ENCODE measurements at places on chromosomes 2 and 18. TPM values are rescaled to one million over a fixed set of nuclear protein-coding genes. Genes with fewer than 3 reads are reported as not detected.

GRCh38 chr18:76568731-76569130 lies 73.7 kb upstream of the ZNF516 start:
- no peaks in the 10 kb centered on the region for H3K36me3 ChIP-seq
- no peak overlapping the region for H3K4me3 ChIP-seq
- no peak for DNase-seq

GRCh38 chr2:233049194-233049761 lies 10.9 kb upstream of the INPP5D start:
- H3K4me3 ChIP-seq: no peak overlapping the region
- H3K36me3 ChIP-seq: no peaks in the 10 kb centered on the region
- H3K4me1 ChIP-seq: peaks cover 6% of the 10 kb centered on the region
- peak; percentile 22 for DNase-seq
- H3K27me3 ChIP-seq: peaks cover 2% of the 10 kb centered on the region
- H3K27ac ChIP-seq: no peak overlapping the region

The MRPL33 gene
- total RNA-seq: 84.2 TPM

GRCh38 chr18:13376841-13377351 lies 158.3 kb downstream of the LDLRAD4 start:
- H3K4me1 ChIP-seq: peaks cover 85% of the 10 kb centered on the region
- H3K4me3 ChIP-seq: peak overlapping the region; percentile 49
- no peaks in the 10 kb centered on the region for H3K36me3 ChIP-seq
- H3K27ac ChIP-seq: peak overlapping the region; percentile 97
- peak; percentile 85 for DNase-seq

- no peak for DNase-seq
- H3K4me3 ChIP-seq: no peak overlapping the region
- H3K27me3 ChIP-seq: peaks cover 6% of the 10 kb centered on the region
- no peaks in the 10 kb centered on the region for H3K4me1 ChIP-seq
These were observed 20.6 kb upstream of the C2orf72 start for GRCh38 chr2:231016566-231017230.

GRCh38 chr18:62183578-62184195 lies 3.2 kb downstream of the PIGN start:
- no peak overlapping the region for H3K4me3 ChIP-seq
- peaks cover 21% of the 10 kb centered on the region for H3K4me1 ChIP-seq
- H3K27me3 ChIP-seq: no peaks in the 10 kb centered on the region
- DNase-seq: peak; percentile 19
- no peak overlapping the region for H3K27ac ChIP-seq

The NPPC gene
- total RNA-seq: 0.22 TPM

DNA sequence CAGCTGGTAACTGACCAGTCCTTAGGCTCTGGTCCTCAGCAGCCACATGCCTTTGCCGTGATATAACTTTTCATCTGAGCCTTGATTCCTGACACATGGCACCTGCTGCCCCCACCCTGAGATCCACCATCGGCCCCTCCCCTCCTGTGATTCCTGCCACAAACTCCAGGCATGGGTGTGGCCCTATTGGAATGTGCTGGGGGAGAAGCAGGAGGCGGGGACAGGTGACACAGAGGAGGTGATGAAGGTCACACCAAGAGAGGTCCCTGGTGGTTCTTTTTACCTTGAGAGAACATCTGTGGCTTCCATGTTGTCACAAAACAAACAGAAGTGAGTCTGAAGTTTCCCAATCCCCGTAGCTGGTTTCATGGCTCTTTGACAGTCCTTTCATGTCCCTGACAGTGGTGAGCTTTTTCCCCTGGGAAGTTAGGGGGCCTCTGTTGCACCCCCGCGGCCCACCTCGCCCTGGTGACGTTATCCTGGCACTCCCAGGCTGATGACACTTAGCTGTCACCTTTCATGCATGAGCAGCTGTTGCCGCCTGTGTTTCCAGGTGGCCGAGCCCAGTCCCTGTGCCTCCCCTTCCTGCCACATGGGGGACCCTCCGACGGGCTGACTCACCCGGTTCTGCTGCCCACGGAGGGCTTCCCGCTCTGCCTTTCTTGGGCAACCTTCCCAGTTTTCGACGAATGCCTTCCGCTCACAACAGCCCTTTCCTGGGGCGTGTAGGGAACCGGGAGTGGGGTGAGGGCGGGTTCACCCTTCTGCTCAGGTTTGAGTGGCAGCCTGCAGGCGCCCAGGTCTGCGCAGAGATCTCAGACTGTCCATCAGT lies 66.3 kb upstream of the GLI2 start:
- peaks cover 4% of the 10 kb centered on the region for H3K36me3 ChIP-seq
- H3K27me3 ChIP-seq: peaks cover 21% of the 10 kb centered on the region
- DNase-seq: no peak
- no peak overlapping the region for H3K27ac ChIP-seq

Measured in activated CD4-positive, alpha-beta memory T cell treated with anti-CD3 and anti-CD28 coated beads for 36 hours (primary cell).